ENCODE measurements at places on chromosomes 1 and 21.
A peak's percentile ranks its signal among the peaks of the same experiment; 100 is the strongest.

DNA sequence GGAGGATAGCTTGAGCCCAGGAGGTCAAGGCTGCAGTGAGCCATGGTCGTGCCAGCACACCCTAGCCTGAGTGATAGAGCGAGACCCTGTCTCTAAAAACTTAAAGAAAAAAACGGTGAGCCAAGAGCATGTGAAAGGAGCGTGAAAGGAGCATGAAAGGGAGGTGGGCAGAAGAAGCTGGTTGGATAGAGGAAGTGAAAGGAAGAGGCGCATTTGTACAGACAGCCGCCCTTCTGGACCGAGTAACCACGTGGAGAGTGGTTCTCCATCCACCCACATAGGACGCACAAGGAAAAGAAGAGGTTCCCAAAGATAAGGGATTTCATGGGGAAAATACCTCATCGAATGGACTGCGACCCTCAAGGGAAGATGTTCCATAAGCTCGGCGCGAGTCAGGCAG is 60.4 kb upstream of the IFNAR2 start:
- DNase-seq = no peak

- no peak for DNase-seq
These were observed 5.0 kb downstream of the B4GALT3 start for GRCh38 chr1:161172349-161172748.

DNA sequence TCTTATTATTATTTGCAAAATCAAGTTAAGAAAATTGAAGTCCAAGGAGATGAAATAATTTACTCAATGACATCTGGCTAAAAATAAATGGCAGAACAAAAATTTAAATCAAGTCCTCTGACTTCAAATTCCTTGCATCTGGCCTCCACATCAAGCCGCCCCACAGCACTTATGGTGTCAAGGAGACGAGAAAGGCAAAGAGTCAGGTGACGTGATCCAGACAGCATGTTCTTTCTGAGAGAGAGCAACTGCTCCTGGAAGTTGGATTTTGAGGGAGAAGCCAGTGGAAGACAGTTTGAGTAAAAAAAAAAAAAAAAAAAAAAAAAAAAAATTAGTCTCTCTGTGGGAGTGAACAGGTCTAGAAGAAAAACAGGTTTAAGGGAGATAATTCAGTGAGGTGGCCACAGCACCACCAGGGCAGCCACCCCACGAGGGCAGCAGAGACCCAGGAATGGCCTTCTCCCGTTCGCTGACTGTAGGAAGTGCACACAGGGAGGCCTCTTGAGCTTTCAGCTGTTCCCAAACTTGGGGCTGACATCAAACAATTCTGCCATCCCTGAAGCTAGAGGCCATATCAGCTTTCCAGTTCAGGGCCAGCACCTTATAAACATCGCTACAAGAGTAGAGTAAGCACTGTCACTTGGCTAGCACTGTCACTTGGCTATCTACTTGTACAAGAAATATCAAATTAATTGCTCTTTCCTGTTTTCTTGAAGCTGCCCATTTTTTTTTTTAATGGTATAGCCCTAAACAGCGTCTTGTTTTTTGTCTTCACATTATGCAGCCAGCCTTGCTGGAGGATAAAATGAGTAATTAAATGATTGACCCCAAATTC is 7.8 kb downstream of the C1orf162 start:
- DNase-seq = peak; percentile 56

DNA sequence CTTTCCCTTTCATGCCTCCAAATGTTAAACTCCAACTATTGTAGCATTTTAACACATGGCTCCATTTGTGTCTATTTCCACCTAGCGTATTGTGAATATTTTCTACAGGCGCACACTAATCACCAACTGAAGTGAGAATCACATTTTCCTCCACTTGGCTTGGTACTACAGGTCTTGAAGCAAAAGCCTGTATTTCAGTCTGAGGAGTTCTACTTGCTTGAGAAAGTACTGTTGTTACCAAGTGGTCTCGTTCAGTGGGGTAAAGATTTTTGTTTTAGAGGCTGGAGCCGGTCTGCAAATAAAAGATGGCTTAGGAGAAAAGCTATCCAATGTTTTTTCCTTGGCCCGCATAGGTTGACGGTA is 550 bp upstream of the PTBP2 start:
- DNase-seq = no peak

DNA sequence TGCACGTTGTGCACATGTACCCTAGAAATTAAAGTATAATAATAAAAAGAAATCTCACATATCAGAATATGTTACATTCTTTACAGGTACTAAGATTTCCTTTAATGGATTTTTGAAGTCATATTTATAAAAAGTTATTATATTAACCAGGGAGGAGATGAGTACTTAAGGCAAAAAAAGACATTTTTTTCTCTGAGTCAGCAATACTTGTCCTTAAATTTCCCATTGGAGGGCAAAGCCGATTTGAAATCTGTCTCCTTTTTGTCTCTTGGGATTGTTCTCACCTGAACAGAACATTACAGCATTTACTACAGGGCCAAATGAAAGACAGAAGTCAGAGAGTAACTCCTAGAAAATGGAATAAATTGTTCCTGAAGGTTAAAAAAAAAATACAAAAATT is 26.3 kb upstream of the SLC16A1 start:
- no peak for DNase-seq

DNA sequence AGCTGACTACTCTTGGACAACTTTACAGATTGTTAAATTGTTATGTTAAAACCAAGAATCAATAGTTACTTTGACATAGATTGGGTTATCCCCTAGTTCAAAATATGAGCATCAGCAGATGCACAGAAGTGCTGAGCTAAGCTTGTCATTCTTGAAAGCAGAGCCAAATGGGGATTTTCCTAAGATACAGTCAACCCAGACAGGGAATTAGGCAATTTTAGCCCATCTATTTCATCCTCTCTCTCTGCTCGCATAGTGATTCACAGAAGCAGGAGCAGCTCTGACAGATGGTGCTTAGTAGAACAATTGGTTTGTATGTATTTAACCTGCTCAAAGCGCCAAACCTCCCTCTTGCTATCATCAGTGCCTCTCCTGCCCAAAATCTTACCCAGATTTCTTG is 27.9 kb upstream of the PRRC2C start:
- no peak for DNase-seq

DNA sequence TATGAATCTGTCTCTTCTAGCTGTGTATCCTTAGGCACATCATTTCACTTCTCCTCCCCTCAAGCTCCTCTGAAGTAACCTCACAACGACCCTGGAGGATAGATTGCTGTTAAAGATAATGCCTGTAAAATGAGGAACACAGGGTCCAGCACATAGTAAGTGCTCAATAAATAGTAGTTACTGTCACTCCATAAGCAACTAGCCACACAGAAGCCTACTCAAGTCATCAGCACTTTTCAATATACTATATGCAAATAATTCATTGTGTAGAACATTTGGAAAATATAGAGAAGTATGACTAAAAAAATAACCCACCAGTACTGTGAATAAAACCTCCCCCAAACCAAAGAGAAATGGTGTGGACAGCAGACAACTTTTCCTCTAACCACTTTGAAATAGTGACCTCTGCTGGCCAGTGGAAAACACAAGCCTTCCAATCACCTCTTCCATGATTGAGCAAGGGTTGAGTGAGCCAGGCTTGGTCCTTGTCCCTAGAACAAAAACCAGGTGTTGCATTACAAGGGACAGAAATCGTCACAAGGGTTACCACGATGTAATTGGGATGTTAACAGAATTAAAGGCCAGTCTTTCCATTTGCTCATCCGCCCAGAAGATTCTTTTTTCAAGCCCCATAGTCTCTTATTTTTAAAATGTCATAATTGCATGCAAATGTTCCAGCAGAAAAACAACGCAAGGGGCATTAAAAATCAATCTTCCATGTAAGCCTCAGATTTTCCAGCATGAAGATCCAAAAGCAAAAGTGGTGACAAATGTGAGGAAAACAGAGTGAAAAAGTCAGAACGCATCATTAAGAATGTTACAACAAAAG is 15.7 kb upstream of the GLIS1 start:
- peak; percentile 33 for DNase-seq

- peak; percentile 74 for DNase-seq
These were observed 68.3 kb downstream of the SLC35A3 start for GRCh38 chr1:100037927-100038659.

DNA sequence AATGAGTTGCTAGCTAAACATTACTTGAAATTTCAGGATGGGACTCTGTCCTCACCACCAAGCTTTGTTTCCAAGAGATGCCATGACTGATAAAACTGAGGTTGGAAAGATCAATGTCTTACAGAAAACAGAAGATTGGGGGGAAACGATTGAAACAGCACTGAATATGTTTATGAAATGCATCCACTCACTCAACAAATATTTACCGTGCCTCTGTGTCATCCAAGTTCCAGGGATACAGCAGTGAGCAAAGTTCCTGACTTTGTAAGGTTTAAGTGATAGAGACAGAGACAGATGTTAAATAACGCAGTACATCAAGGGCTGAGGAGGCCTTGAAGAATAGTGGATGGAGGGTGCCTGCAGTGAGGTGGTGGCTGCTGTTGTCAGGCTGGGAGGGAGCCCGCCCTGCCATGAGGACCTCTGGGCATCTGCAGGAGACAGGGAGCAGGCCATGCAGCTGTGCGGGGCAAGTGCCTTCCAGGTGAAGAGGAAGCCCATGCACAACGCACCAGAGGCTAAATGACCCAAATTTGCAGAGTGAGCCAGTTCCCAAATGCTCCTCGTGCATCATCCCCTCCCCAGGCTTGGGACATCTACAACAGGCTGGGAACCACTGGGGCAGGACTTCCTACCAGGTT is 108.0 kb downstream of the HLCS start:
- no peak for DNase-seq

DNA sequence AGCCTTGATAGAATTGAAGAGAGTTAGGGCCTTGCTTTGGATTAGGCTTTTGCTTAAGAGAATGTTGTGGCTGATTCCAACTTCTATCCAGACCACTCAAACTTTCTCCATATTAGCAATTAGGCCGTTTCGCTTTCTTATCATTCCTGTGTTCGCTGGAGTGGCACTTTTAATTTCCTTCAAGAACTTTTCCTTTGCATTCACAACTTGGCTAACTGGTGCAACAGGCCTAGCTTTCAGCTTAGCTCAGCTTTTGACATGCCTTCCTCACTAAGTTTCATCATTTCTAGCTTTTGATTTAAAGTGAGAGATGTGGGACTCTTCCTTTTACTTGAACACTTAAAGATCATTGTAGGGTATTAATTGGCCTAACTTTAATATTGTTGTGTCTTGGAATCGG is 183.6 kb upstream of the L1TD1 start:
- no peak for DNase-seq

GRCh38 chr1:28845786-28846543 is 34.0 kb downstream of the OPRD1 start:
- peak; percentile 51 for DNase-seq

DNA sequence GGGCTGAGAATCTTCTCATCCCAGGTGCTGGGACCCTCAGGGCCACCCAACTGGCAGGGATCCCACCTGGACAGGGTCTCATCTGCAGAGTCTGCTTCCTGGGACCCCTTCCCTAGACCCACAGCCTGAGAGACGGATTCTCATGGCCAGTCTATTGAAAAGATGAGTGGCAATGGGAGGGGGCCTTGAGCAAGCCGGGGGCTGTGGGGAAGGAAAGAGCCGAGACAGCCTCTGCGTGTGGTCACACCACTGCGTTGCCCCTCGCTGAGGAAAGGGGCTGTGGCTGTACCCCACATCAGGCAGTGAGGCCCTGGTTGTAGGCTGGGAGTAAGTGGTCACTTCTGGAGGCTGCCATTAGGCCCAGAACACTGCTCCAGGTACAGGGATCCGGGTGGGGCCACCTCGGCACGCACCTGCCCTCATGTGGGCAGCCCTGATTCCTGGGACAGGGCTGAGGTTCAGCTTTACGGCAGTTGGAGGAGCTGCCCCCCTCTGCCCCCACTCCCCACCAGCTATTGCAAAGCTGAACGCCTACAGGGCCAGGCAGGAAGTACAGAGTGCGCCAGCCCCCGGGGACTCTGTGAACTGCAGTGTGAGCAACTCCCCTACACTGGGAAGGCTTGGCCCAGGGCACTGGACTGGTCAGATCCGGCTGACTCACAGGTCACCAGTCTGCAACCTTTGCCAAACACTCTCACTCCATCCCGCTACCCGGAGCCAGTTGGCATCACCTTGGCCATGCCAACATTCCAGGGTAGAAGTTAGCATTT is 106.9 kb downstream of the RIPK4 start:
- DNase-seq = no peak

GRCh38 chr1:86650065-86650464 is 54.3 kb upstream of the SH3GLB1 start:
- no peak for DNase-seq

DNA sequence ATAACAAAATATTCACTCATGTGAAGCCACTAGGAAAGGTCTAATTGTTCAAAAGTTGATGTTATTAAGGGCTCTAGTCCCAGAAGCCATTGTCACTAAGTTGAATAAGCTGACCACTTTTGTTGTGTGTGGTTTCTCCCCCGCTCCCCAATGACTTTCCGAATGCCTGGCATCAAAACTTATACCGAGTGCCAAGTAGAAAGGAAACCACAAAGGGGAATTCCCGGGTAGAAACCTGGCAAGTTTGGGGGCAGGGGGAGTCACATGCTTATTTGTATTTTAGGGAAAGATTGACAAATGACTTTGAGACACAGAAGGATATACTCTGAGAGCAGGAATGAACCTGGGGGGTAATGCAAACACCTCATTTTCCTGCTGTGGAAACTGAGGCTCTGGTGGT is 154.1 kb downstream of the TGFBR3 start:
- DNase-seq = no peak

- no peak for DNase-seq
These were observed 80.0 kb downstream of the USP25 start for GRCh38 chr21:15809818-15810217.

- peak; percentile 90 for DNase-seq
These were observed 121.4 kb upstream of the RUNX3 start for GRCh38 chr1:25051504-25051903.
